ENCODE measurements at places on chromosomes 3 and 15.
A peak's percentile ranks its signal among the peaks of the same experiment; 100 is the strongest.

- DNase-seq: no peak
These were observed 3.4 kb downstream of the LRIG1 start for GRCh38 chr3:66497288-66497984.

GRCh38 chr15:95940431-95940985 is 390.0 kb upstream of the NR2F2 start:
- no peak for DNase-seq

- DNase-seq: no peak
These were observed 526 bp downstream of the RMDN3 start for GRCh38 chr15:40754574-40754882.

DNA sequence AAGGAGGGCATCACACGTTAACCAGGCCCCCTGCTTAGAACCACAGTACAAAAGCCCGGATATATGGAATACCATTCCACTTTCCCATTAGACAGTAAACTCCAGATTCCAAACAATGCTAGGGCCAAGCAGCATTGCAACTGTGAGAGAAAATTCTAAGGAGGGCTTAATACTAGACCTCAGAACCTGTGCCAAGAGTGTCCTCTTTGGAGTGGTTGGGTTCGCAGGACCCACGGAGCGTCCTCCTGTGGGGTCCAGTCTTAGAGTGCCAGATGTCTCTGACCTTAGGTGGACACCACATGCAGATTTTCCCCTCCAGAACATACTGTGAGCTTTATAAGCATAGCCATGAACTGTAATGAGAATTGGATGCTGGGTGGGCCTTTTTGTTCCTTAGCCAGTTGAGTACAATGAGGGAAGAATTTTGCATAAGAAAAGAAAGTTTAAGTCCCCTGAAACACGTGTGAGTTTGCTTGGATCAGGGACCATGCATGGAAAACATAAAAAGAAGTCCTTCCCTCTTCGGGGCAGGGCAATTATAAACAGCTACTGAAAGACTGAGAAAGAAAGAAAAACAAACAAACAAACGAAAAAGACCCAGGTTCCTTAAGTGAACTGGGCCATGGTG is 325.7 kb downstream of the NEK10 start:
- DNase-seq: no peak

DNA sequence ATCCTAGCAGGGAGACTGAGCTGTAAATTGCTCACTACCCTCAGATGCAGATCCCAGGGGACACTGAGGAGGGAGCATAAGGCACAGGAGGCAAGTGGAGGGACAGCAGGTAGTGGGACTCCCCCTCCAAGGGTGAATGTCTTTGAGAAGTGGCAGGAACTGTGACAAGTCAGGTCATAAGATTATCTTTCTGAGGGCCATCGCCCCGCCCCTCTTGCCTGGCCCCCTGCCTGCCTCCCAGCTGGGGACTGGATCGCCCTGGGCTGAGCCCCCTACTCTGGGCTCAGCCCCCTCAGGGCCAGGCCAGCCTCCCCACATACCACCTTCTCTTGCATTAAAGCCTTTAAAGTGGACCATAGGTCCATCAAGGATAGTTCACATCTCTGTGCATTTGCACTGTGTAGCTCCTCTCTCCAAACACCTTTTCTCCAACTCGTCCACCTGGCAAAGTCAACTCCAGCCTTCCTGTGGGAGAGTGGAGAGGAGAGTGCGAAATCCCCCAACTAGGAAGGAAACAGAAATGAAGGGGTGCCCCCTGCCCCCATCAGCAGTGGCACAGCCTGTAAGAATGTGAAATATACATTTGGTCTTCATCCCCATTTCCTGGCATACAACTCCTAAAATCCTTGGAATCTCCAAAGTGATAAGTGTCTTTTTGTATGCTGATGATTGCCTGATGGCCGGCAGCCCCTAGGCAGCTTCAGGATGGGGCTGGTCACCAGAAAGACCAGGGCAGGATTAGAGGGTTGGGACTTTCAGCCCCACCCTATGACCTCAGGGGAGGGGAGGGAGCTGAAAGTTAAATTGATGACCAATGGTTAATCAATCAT is 14.7 kb downstream of the PIF1 start:
- no peak for DNase-seq

DNA sequence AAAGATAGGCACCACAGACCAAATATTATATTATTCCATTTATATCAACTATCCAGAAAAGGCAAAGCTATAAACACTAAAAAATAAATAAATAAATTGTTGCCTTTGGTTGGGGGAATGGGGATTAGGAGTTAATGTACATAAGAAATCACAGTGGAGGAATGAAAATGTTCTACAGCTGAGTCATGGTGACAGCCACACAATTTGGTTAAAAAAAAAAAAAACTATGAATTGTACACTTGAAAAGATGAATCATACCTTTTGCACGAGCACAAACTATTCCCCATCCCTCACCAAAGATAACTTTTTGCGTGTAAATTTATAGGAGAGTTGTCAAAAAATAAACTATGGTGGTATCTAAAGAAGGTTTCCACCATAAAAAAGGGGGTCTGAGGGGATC is 103.2 kb downstream of the TBC1D5 start:
- no peak for DNase-seq

- DNase-seq: no peak
These were observed 280.4 kb upstream of the TTC14 start for GRCh38 chr3:180321534-180321933.

DNA sequence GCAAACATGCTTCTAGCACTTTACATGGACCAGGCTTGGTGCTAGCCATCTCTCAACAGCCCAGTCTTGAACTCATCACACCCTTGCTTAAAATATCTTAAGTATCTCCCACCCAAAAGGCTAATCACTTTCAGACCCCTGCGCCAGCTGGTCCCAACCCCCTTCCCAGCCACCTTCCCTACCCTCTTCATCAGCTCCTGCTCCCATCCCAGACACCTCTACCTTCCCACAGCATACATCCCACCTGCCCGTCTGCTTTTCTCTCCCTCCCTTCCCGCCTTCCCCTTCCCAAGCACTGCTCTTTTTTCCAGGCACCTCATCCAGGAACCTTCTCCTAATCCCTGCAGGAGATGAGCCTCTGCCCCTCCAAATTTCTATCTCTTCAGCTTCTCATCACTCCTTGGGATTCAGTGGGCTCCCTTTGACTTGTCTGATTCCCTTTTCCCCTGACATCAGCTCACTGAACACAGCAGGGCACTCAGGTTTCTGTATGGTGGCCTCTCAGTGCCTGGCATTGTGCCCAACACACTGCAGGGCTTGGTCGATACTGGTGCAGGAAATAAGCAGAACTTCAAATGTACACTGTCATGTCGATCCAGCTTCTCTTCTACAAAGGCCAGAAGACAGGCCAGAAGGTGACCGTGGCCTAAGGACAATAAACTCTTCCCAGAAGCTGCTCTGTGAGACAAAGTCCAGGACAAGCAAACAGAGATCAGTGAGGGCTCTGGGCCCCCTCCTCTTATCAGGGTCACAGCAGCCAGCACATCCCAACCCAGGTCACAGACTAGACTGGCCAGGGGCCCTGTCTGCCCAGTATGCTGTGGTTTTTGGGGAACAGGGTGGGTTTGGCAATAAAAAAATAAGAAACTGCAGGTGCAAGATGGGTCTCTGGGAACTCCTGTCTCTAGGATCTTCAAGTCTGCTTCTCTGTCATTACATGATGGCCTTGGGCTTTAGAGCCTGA is 2.2 kb upstream of the ITIH1 start:
- DNase-seq: no peak

DNA sequence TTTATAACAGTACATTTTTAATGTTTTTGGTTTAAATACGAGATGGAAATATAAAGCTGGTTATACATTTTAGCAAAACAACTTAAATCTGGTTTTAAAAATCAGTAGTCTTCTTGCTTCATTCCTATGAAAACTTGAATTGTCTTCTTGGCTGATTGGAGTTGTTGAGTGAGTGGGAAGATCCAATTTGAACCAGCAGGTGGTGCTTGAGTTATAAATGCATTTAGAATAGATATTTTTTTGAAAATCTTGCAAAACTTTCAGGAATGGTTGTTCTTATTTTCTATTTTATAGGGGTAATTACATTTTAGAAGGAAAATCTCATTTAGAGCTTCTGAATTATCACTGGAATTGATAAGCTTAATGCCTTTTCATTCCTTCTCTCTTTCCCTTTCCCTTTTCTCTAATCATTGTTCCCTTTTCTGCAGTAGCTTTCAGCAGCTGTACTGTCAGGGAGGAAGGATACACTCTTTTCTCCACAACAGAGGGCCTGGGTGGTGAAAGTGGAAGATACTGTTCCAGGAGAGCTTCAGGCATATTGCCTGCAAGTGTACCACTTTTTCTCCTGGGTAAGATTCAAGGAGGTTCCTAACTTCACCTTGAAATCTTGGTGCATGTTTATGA is 335.6 kb downstream of the NLGN1 start:
- peak; percentile 55 for DNase-seq

GRCh38 chr3:131077904-131078303 is 51.2 kb downstream of the NEK11 start:
- DNase-seq: no peak

DNA sequence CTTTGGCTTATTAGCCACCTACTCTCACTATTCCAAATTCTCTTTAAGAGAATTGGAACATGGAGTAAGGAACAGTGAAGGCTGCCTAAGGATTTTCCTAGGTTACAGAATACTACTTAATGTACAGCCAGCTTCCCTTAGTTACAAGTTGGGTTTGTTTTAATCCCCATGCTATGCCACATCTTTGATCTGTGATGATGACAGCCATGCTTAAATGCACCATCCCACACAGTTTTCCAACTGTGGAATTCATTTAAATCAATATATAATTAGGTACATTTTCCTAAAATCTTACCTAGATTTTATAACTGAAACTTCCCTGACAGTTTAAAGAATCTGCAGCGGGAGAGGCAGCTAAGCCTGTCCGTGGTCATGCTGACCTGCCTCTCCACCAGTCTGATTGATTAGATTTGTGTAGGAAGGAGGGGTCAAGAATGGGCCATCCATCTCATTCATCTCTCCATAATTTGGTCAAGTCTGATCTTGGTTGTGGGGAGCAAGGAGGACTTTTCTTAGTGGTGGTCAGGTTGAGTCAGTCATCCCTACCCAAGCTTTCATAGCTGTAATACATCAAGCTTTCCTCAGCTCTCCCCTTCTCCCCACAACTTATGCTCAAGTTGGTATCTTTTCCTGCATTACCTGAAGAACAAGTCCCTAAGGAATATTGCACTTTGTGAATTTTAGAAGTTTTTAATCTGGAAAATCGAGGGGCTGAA is 37.1 kb downstream of the RIOX2 start:
- DNase-seq: no peak

DNA sequence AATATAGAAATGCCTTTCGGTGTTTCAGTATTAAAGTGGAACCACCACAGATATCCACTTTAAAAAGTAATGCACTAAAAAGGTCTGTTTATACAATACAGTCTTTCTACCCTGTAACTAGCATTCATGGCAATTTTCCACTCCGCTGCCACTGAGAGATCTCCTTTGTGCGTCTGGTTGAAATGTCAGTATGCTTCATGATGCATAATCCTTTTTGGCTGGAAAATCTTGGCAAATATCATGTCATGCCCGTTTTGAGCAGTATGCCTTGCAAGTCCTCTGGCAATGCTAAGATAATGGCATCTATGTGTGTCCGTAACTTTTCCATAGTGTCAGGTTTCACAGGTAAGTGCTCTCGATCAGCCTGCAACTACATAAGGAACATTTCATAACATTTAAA is 30.8 kb upstream of the ARF4 start:
- peak; percentile 77 for DNase-seq

GRCh38 chr3:188453431-188454384 is 299.8 kb downstream of the LPP start:
- no peak for DNase-seq

DNA sequence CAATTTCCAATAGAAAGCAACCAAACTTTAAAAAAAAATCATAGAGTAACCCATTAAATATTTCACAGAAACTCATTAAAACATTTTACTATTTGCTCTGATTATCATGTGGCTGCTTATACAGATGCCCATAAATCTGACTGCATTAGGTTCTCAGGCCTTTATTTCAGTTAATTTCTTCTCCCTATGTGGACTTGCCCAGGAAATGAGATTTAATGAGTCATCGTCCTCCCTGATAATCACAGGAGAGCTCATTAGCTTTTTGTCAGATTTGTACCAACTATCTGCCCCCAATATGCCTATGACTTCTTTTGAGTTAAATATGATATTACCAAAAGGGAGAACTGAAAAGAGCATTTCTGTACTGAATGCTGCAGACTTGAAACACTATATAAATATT is 168.0 kb downstream of the FOXB1 start:
- DNase-seq: no peak

GRCh38 chr15:31483986-31484951 is 157.6 kb downstream of the KLF13 start:
- no peak for DNase-seq

DNA sequence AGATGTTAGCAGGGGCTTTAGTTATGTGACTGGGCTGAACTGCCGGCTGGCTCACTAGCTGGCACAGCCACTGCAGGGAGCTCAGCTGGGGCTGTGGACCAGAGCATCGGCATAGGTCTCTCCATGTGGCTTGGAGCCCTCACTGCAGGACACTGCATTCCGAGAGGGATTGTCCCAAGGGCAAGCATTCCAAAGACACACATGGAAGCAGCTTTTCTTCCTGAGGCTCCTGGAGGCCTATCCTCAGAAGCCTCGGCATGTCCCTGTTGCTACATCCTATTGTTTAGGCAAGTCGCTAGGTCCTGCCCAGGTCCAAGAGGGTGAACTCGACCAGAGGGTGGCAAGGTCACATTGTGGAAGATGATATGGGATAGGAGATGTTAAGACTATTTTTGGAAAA is 209.8 kb downstream of the PLCL2 start:
- no peak for DNase-seq

- no peak for DNase-seq
These were observed 606.7 kb downstream of the PDCD6IP start for GRCh38 chr3:34405159-34405558.

- DNase-seq: no peak
These were observed 8.9 kb upstream of the BUB1B start for GRCh38 chr15:40151991-40152390.

DNA sequence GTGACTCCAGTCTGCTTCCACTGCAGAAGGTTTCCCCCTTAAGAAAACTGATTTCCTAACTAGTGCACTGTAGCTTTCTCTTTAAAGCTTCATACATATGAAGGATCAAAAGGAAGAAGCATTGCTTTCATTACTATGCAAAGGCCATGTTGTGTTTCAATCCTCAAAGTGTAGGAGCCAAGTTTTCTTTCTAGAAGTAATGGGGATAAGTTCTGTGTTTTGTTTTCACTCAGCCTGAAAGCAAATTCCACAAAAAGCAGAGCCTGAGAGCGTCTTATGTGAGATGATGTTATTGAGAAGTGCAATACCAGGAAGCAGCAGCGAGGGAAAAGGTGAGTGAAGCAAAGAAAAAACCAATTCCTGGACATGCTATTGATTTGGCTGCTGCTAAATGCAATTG is 99.7 kb downstream of the GMNC start:
- no peak for DNase-seq

DNA sequence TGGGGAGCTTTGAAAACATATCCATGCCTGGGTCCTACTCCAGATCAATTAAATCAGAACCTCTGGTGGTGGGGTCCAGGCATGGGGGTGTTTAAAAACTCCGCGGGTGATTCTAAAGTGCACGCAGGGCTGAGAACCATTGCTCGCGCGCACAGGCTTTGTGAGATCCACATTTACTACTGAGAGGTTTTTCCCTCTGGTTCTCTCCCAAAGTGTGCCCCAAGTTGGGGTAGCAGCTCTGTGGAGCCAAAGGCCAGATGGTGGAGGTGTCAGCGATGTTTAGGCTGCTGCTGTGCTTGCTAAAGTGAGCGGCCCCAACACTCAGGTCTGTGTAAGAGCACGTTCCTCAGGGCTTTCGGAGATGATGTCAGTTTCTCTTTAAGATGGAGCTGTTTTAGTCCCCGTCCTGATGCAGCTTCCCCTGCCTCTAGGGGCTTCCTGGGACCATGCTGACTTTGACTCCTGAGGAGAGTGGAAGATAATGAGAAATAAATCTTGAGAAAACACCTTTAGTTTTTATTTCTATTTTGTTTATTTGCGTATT is 13.4 kb upstream of the MAGEF1 start:
- DNase-seq: no peak
